ENCODE measurements at places on chromosomes 13 and 19. TPM values are rescaled to one million over a fixed set of nuclear protein-coding genes. Genes with fewer than 3 reads are reported as not detected.

GRCh38 chr13:20340136-20340758, 108.1 kb upstream of the GJB6 start:
- DNase-seq: no peak

DNA sequence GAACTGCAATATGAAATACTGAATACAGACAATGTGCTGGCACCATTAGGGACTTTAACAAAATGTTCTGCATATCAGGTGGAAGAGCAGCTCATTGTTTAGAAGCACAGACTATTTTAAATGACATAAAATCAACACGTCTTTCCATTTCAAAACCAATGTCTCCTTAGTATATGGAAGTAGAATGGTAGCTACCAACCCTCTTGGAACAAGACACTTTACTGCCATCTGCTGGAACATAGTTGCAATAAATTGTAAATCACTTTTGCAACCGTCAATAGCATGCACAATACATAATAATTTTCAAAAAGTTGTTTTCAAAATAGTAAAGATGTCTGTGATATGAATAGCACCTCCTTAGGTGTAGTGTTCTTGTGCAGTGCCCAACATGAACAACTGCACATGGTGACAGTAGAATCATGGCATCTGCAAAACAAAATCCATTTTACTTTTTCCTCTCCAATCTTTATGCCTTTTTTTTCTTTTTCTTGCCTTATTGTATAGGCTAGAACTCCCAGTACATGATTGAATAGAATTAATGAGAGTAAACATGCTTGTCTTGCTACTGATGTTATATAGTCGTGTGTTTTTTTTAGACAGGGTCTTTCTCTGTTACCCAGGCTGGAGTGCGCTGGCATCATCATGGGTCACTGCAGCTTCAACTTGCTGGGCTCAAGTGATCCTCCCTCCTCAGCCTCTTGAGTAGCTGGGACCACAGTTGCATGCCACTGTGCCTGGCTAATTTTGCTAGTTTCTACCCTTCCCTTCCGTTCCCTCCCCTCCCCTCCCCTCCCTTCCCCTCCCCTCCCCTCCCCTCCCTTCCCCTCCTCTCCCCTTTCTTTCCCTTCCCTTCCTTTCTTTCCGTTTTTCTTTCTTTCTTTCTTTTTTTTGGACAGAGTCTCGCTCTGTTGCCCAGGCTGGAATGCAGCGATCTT, 7.8 kb upstream of the LYPD5 start:
- DNase-seq: peak; percentile 71

GRCh38 chr13:33218020-33218419, 67.5 kb downstream of the STARD13 start:
- DNase-seq: no peak

GRCh38 chr13:98254513-98254912, 77.4 kb upstream of the RNF113B start:
- no peak for DNase-seq

Gene PLIN3
- 108 TPM for total RNA-seq

Gene CEACAM7
- total RNA-seq: not detected

- DNase-seq: no peak
Observed at GRCh38 chr19:35342430-35342829, 5.3 kb upstream of the FFAR1 start.

DNA sequence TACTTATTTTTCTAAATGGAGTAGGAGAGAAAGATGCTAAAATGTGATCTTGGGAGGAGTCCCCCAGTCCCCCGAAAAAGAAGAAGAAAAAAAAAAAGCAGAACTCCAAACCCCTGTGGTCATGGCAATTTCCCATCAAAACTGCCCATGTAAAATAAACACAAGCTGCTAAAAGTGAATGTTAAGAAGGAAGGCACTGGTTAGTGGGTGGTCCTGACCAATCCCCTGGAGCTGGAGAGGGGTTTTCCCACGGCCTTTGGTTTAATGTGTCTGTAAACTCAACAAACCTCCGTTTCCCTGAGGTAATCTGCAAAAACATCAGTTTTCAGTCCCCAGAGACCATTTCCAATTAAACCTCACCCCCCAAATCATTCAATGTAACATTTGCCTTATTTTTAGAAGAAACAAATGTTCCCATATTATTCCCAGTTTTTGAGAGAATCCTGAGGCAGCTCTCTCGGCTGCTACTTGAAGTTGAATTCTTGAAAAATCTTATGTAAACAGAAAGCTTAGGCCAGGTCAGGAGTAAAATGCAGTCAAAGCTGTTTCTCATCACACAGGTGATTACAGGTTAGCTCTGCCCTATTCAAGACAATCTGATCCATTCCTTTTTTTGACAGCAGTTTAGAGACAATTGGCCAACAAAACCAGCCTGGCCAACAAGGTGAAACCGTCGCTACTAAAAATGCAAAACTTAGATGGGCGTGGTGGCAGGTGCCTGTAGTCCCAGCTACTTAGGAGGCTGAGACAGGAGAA, 17.0 kb downstream of the RAB3D start:
- no peak for DNase-seq

DNA sequence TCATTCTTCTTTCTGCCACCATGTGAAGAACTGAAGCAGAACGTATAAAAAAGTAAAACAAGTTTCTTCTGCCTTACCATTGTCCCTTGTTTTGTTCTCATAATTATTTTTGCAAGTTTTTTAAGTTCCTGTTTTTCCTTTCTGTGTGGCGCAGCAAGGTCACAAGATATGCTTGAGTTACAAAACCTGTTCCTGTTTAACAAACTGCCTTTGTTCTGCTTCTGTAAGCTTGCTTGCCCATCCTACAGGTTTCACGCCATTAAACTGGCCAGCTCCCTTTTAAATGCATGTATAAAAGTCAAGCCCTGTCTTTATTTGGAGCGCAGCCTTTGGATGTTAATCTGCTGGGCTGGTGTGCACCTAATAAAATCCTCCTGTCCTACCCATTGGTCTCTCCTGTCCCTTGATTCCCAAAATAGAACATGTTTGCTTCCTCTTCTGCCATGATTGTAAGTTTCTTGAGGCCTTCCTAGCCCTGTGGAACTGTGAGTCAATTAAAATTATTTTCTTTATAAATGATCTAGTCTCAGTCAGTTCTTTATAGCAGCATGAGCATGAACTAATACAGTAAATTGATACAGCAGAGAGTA, 1115.4 kb downstream of the SLITRK1 start:
- no peak for DNase-seq

- no peak for DNase-seq
Observed at GRCh38 chr19:16676101-16676798, 15.3 kb downstream of the TMEM38A start.

DNA sequence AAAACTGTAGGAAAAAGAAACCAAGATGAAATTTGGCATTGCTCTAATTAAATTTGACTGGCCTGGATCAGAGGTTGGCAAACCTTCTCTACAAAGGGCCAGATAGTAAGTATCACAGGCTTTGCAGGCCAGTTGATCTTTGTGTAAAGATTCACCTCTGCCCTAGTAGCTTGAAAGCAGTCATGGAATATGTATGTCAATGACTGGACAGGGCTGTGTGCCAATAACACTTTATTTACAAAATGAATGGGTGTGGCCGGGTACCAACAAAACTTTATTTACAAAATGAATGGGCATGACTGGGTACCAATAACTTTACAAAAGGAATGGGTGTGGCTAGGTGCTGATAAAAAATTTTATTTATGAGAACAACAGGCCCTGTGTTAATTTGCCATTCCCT, 20.0 kb downstream of the SIN3B start:
- no peak for DNase-seq

Gene SHISA2
- 367 TPM for total RNA-seq

GRCh38 chr13:36965767-36966166, 33.4 kb downstream of the ALG5 start:
- no peak for DNase-seq

GRCh38 chr19:52941941-52942385, 18.7 kb upstream of the ZNF888 start:
- peak; percentile 68 for DNase-seq

DNA sequence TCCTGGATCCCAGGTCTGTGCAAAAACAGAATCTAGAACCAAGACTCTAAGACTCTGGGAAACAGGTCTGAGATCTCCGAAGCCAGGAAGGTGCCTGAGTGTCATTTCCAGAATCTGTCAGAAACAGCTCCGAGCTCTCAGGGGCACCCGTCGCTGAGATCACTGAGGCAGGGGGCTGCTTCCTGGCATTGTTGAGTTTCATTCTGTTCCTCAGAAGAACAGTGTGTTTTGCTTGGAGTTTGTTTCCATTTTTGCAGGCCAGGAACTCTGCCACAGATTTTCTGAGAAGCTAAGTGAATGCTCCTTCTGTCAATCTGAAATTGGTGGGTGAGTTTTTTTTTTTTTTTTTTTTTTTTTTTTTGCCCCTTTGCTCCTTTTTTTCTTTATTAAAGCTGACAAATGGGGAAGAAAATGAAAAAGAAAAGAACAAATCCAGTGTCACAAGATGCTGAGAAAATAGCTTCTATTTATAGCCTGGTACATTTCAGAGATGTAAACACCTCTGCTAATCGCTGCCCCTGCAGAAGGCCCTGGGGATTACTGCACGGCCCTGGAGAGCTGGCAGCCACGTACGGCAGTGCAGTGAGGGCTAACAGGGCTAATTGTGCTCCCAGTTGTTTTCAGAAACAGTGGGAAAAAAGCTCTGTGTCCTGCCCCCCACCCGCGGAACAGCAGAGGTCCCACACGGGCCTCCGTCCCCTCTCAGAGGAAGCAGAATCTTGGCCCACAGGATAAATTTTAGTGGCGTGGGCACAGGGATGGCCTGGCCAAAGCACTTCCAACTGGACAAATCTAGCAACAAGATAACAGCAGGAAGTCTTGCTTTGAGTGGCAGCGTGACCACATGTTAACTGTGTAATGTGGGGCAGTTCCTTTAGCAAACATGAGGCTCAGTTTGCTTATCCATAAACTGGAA, 237.6 kb upstream of the IRS2 start:
- DNase-seq: peak; percentile 35

DNA sequence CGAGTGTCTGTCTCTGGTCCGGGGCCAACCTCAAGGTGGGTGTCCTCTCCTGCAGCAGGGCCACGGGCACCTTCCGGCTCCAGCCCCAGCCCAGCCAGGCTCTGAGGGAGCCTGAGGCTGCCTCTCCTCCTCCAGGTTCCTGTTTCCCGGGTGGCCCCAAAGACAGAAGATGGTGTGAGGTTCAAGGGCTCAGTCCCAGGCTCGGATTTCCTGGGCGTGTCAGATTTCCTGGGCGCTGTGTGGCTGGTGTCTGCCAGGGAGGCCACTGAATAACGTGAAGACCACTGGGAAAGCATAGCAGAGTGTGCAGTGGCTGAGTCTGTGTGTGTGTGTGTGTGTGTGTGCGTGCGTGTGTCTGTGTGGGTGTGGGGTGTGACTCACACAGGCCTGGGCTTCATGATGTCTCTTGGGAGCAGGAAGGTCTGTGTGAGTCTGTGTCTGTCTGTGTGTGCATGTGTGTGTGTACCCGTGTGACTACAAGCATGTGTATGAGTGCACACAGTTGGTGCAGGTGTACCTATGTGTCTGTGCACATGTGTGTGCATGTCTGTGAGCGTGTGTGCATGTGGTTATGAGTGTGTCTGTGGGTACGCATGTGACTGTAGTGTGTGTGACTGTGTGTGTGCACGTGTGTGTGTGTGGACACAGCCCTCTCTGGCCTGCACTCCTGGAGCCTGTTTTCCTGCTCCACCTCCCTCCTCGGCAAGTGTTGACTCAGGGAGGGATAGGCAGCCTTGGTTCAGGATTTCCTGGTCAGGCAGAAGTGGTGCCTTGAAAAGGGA, 28.3 kb downstream of the CEBPA start:
- DNase-seq: no peak

DNA sequence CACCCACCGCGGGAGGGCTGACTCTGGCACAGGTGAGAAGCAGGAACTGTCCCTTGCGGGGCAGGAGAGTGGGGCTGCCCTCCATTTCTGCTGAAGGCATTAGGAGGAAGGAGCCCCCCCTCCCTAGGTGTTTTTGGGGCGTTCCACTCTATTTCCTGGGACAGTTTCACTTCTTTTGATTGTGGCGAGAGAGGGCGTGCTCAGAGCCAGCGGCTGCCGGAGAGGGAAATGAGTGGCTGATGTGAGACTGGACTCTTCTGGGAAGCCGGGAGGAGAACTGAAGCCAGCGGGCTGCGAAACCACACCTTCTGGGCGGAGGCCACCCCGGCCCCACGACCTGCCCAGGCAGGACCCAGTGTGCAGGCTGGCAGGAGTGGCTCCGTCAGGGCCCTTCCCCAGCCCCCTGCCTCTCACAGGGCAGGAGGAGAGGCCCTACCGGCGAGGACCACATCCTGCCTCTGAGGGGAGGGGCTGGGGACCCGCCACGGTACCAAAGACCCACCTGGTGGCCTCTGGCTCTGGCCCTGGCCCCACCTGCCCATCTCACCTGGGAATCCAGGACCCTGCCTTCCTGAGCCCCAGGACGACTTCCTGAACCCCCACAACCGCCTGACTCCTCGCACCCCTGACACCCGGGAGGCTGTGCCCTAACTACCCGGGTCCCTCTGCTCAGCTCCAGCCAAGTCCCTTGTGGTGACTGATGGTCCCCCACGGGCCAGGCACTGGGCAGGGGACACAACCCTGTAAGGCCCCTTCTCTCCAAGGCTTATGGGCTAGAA, 25.9 kb downstream of the MPND start:
- DNase-seq: peak; percentile 43

DNA sequence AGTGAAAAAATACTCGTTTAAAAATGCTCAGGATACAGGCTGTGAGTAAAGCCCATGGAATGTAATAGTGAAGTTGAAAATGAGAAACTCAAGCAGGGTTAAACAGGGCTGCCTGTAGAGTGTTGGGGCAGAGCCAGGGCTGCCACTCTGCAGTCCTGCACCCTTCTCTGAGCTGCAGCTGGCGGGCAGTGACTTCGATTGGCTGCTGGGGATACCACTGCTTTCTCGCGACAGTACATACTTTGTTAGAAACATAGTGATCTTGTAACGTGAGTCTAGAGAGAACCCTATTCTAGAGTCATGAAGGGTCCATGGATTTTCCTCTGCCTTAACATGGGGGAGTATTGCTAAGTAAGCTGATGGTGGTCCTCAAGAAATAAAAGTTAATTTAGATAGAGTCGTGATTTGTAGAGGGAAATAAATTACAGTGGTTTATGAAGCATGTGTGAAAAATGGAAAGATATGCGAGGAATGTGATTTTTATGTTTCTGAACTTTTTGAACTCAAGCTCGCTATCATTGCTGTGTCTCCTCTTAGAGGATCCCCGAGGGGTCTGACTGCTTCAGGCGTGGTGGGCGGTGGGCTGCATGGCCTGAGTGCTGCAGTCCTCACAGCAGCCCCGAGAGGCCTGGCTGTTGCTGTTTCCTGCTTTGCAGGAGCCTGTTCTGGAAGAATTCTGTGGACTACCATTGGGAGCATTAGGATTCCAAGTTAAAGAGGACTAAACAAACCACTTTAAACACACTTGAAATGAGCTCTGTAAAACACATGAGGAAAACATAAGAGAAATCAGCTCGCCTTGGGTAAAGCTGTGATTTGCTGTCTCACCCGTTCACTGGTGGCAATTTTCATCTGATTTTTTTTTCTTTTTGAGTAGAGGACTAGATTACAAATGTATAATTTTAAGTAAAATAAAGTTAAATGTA, 95.7 kb downstream of the ARHGEF7 start:
- peak; percentile 45 for DNase-seq

All from neural progenitor cell (in vitro differentiated cells).